Vagina (tissue), 2 donors: ENCODE measurements at places on chromosomes 3 and 15. TPM values are rescaled to one million over a fixed set of nuclear protein-coding genes. Genes with fewer than 3 reads are reported as not detected.
A peak's percentile ranks its signal among the peaks of the same experiment; 100 is the strongest.

- no peak overlapping the region for H3K4me3 ChIP-seq
- H3K36me3 ChIP-seq = no peaks in the 10 kb centered on the region
- DNase-seq = no peak
- H3K4me1 ChIP-seq = no peaks in the 10 kb centered on the region
- H3K27me3 ChIP-seq = no peaks in the 10 kb centered on the region
- H3K27ac ChIP-seq = no peak overlapping the region
Observed at GRCh38 chr15:41429003-41429890, 12.4 kb downstream of the RTF1 start.

DNA sequence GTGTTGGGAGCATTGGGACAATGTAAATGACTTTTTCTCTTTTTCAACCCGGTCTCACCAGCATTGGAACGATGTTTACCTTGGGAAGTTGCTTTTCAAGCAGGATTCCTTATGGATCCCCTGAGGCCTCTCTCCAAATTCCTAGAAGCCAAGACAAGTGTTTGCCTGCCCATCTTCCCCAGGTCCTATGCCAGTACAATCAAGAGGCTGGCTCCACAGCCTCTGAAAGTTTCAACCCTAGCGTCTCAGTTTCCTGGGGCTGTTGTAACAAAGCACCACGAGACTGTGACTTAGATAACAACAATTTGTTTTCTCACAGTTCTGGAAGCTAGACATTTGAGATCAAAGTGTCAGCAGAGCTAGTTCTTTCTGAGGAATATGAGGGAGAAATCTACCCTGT, 347.2 kb upstream of the UMPS start:
- H3K27ac ChIP-seq = no peak overlapping the region
- H3K36me3 ChIP-seq = no peaks in the 10 kb centered on the region
- H3K4me3 ChIP-seq = no peak overlapping the region
- H3K4me1 ChIP-seq = no peaks in the 10 kb centered on the region

SV2B gene
- 3.2 TPM for total RNA-seq

DNA sequence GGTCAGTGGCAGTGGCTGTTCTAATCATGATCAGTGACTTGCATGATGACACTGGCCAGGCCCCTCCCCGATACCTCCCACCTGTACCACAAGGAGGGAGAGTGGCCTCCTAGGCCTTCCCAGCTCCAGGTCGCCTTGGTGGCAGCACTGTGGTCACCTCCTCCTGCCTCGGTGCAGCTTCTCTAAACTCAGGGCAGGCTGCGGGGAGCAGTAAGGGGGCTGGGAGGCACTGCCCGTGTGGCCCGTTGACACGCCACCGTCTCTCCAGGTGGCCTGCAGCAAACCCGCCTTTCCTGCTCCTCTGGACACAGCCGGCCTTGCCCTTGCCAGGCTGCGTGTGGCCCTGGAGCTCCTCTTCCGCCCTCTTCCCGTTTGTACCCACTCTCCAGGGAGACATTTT, 184.1 kb downstream of the XXYLT1 start:
- DNase-seq = no peak
- H3K36me3 ChIP-seq = no peaks in the 10 kb centered on the region
- H3K4me1 ChIP-seq = peaks cover 9% of the 10 kb centered on the region
- H3K4me3 ChIP-seq = no peak overlapping the region
- no peaks in the 10 kb centered on the region for H3K27me3 ChIP-seq

DNA sequence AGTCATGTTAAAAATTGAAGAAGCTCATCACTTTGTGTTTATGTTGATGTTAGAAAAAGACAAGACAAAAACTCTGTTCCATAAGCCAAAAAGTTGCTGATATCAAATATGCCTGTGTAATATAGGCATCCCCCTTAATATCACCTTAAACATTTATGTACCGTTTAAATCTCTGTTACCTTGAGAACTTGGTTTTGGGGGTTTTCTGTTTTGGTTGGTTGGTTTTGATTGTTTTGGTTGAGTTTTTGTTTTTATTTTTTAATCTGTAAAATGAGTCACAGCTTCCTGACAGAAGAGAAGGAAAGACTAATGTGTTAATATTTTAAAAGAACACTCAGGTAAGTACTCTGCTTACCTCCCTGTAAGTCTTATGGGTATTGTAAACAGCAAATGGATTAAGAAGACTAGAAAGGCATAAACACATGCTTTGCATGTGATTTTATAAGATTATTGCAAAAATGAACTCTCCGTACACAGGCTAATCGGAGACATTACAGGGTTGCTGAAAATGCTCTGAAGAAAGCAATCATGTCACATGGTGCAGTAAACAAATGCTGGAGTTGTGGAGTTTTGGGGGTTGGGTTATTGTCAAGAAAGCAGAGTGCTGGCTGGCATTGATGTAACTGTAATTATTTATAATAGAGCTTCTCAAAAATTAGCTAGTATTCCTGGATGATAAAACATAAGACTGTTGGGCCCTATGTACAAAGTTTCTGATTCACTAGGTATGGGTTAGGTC, 69.5 kb upstream of the MBNL1 start:
- H3K36me3 ChIP-seq = no peaks in the 10 kb centered on the region
- H3K4me3 ChIP-seq = peak overlapping the region; percentile 4
- H3K27ac ChIP-seq = peak overlapping the region; percentile 81
- no peaks in the 10 kb centered on the region for H3K27me3 ChIP-seq
- no peak for DNase-seq

DNA sequence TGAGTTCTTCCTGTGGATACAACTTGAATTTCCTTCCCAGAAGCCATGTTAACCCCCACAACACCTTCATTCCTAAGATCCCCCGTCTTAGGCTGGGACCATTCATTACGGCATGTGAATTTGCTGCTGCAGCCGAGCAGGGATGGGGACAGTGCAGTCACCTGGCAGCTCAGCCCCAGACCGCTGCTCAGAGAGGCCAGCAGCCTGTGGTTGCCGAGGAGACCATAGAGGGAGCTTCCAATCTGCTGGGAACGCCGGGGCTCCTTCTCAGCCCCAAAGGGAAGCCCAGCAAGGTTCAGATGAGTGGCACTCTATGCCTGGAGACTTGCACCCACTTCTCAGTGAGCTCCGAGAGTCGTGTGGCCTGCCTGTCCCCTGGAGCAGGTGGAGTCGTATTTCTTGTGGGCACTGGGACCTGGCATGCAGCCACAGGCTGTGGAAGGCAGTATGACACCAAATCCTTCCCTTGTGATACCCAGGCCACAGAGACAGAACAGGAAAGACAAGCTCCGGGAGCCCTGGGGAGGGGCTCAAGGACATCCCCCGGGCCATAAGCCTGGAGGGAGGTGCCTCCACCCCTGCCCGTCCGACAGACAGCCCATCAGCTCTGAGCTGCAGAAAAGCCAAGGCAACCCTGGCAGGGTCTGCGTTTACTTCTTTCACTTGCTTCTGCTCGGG, 167.3 kb downstream of the FAM43A start:
- H3K36me3 ChIP-seq = no peaks in the 10 kb centered on the region
- H3K4me1 ChIP-seq = peaks cover 24% of the 10 kb centered on the region
- DNase-seq = no peak
- no peak overlapping the region for H3K4me3 ChIP-seq
